Renal pelvis (tissue), 12 donors: ENCODE measurements at places on chromosomes 3 and 15. TPM values are rescaled to one million over a fixed set of nuclear protein-coding genes. Genes with fewer than 3 reads are reported as not detected.

DNA sequence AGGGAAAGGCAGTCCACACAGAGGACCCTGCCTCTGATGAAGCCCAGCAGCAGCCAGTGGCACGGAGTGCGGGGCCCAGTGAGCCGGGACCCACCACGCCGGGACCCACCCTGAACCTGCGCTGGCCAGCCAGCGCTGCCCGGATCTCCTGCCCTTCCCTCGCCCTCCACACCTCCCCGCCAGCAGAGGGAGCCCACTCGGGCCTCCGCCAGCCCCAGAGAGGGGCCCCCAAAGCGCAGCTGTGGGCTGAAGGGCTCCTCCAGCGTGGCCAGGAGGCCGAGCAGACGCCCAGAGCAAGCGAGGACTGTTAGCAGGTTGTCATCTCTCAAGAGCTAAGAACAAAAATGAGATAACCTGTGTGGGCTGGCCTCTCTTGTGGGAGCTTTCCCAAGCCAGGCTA, 81.3 kb upstream of the ATP10A start:
- DNase-seq: no peak

DNA sequence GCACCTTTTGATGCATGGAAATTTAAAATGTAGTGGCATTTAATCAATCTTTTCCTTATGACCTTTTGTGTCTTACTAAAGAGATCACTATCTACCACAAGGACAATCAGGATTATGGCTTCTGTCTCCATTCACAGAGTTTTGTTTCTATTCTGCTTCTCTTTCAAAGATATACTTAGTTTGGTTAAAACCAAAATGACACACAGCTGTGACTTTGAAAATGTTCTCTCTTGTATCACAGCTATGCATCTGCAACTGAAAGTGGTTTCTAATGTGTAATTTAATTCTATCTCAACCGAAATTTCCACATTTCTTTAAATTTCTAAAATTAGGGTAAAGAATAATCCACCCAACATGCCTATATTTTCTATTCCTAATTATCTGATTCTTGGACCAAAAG, 27.7 kb downstream of the HLTF start:
- DNase-seq: no peak

DNA sequence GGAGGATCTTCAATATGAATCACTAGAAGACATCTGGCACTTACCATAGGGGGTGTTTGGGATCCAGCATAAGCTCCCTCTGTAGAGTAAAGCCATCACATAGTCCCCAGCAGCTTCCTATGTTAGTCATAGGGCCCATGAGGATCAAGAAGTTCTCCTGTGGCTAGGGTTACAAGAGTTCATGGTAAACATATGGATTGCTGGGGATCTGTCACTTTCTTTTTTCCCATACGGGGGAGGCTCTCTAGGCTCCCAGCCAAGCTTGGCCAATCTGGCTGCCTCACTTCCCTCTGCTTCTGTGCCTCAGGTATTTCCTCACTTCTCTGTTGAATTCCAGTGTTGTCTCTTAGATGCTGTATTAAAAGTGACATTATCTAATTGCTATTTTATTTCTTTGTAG, 597.9 kb downstream of the PDCD6IP start:
- no peak for DNase-seq

DNA sequence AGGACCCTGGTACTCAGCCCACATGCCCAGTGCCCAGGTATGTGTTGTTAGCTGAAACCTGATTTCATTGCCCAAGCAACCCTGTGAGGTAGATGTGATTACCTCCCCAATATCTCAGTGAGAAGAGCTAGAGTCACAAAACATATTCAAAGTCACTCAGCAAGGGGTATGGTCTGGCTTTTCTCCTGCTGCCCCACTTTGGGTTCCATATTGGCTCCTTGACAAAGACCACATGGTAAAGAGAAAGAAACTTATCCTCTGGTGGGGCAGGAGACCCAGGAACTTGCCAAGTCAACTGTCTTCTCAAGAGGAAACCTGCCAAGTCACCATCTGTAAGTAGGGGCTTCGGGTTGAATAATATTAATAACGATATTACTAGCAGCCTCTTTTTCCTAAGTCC, 148.3 kb upstream of the LMCD1 start:
- no peak for DNase-seq

DNA sequence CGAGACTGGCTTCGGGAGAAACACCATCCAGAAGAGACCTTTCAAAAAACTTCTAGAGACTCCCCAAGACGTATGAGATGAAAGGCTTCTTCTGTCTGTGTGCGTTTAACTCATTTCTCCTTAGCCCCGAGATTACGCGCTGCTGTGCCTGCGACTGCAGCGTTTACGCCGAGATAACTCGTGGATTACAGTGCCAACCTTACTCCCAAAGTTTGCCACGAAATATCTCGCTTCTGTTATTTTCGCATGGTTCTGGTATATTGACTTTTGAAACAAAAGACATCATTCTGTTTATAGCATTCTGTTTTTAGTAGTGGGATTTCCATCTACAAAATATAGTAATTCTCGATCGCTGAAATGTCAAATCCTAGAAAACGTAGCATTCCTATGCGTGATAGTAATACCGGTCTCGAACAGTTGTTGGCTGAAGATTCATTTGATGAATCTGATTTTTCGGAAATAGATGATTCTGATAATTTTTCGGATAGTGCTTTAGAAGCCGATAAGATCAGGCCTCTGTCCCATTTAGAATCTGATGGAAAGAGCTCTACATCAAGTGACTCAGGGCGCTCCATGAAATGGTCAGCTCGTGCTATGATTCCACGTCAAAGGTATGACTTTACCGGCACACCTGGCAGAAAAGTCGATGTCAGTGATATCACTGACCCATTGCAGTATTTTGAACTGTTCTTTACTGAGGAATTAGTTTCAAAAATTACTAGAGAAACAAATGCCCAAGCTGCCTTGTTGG, 467 bp downstream of the PGBD4 start:
- no peak for DNase-seq

DNA sequence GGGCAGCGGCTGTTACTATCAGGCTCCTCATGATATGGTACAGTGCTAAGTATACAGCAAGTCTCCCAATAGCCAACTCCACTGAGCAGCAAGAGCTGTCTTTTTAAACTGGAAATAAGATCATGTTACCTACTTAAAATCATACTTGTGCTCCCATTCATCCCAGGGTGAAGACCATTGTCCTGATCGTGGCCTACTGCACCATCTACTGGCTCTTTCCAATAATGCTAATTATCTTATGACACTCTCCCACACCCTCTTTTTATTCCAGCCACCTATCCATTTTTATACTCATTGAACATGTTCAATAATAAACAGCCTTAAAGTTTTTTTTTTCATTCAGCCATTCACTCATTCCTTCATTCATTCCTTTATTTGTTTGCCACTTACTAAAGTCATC, 117.7 kb downstream of the GBE1 start:
- no peak for DNase-seq

- DNase-seq: peak; percentile 41
Measured at GRCh38 chr3:1092771-1093170, at the start of gene CNTN6. Gene CNTN6, plus strand, starts transcription at chr3:1093024. Its CDS starts 54,985 bp downstream, at chr3:1148009.

DNA sequence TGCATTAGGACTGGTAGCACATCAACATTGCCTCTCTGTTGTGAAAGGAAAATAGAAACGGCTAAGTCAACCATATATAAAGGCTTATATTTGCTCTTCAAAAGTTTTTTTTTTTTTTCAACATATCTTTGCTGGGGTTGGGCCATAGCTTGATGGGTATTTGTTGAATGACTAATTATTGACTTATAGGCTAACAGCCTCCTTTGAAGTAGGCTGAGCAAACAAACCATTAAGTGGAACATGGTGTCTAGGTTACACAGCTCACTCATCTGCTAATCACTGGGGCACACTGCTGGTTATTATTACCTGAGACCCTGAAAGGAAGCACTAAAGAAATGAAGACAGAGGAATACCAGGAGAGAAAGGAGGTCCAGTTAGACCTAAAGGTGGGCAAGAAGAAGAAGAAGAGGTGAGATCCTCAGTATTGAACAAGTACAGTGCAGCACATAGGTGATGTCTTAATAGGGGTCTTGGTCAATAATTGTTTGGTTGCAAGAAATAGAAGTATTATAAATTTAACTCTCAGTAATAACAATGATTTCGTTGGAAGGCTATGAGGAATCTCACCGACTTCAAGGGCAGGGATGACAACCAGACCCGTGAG, 139.4 kb downstream of the RPLP1 start:
- DNase-seq: no peak

DNA sequence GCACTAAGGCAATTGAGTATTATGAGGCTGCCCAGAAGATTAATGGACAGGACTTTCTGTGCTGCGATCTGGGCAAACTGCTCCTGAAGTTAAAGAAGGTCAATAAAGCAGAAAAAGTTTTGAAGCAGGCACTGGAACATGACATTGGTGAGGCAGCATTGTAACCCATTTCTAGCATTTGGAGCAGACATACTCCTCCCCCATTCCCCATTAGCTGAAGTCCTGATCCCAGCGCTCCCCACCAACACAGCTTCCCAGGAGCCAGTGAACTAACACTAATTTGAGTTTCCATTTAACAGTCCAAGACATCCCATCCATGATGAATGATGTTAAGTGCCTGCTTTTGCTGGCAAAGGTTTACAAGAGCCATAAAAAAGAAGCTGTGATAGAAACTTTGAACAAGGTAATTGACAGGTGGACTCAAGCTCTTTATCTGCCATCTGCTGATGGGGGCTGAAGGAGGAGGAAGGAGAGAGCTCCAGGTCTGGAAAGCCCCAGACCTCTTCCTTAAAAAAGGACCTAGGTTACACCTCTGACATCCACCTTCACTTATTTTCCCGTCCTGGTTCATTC, 22.6 kb downstream of the CSRNP1 start:
- DNase-seq: no peak

GRCh38 chr3:144556392-144556791, 584.8 kb downstream of the DIPK2A start:
- DNase-seq: no peak

GRCh38 chr3:167762296-167762695, 26.8 kb downstream of the SERPINI1 start:
- no peak for DNase-seq

DNA sequence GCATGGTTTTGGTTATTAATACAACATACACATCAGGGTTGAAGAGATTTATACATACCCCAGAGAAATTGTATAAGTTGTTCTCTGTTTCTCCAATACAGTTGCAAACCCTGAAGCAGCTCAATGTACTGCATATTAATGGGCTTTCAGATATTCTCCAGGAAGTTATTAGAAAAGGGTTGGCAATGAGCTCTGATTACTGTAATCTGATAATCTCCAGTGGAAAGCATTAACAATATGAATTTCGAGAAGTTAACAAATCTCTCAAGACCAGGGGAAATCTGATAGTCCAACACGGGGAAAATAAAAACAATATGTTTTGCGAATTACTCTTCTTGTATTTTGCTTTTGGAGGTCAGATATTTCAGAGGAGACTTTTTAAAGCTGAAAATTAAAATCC, 950.1 kb downstream of the TBL1XR1 start:
- no peak for DNase-seq

DNA sequence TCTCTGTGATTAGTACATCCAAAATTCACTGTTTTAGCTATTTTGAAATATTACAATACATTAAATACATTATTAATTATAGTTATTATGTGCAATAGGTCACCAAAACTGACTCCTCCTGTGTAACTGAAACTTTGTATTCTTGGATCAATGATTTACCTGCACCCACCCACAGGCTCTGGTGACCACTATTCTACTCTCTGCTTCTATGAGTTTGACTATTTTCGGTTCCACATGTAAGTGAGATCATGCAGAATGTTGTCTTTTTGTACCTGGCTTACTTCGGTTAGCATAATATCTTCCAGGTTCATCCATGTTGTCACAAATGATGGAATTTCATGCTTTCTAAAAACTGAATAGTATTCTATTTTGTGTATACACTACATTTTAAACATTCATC, 43.8 kb downstream of the SLC2A2 start:
- DNase-seq: no peak

- peak; percentile 8 for DNase-seq
Measured at GRCh38 chr3:160343132-160343531, 55.9 kb downstream of the IFT80 start.

DNA sequence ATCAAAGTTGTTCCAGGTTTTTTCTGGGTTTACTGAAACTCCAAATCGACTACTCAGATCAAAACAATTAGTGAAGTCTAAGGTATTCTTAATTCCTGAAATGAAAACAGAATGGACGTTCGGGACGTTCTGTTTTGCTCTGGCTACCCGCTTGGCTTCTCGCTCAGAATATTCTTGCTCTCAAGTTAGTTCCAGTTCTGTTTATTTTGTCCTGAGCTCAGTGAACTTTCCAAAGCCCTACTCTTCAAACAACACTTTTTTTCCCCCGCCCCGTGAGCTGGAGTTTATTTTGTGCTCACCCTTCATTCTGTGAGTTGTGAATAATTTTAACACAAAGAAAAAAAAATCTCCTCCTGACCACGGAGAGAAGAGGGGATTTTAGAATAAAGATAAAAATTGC, 72.6 kb downstream of the SAMMSON start:
- peak; percentile 22 for DNase-seq

- no peak for DNase-seq
Measured at GRCh38 chr3:95212117-95212516, 1149.3 kb downstream of the NSUN3 start.

DNA sequence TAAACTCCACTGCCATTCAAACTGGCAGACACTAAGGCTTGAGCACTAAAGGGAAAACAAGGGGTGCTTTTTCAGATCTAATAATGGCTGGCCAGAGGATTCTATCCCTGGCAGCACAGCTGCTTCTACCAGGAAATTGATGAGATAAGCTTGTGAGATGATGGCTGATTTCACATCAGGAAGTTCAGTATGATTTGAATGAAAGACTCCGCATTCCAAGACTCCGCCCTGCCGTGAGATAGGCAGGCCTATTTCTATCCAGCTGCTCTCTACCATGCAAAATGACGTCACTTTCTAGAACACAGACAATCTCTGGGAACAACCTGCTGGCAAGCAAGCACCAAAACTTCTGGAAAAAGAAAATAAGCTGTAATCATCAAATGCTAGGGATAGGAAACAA, 171.8 kb downstream of the WDR76 start:
- DNase-seq: no peak

- DNase-seq: no peak
Measured at GRCh38 chr15:66921319-66921915, 144.0 kb upstream of the SMAD3 start.

DNA sequence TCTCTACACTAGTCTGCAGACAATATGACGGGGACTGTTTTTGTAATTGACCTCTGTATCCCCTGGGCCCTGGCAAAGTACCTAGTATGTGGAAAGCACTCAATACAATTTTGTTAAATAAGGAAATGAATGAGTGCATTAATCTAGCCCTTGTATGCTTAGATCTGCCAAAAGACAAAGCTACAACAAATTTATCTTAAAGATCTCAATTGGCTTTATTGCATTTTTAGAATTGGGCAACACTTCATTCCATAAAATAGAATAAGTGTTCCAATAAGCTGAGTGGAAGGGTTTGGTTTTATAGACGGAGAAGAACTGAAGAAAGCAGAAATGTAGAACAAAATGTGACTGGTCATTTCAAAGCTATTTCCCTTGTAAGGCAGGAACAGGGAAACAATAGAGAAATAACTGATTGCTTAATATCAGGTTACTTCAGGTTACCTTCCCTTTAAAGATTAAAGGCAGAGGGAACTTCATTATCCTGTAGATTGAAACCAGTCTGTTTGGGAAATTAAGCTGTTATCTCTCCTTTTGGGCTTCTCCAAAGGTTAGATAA, 108.3 kb upstream of the MME start:
- no peak for DNase-seq

The MAPKAPK3 gene
- polyA plus RNA-seq: 37.8 TPM

The PRR20G gene
- not detected for polyA plus RNA-seq

The ETV5 gene
- polyA plus RNA-seq: 26.4 TPM

The TMEM40 gene
- 1.8 TPM for polyA plus RNA-seq

The TUSC7 gene
- polyA plus RNA-seq: not detected

The IL20RB gene
- 0.30 TPM for polyA plus RNA-seq

The SEMA3F gene
- polyA plus RNA-seq: 78.6 TPM

The EAF1 gene
- polyA plus RNA-seq: 23.7 TPM

The AHSG gene
- 0.56 TPM for polyA plus RNA-seq

The MEX3B gene
- polyA plus RNA-seq: 16.9 TPM

The SERPINI1 gene
- polyA plus RNA-seq: 45.9 TPM
